Thoracic aorta (tissue), 2 donors: ENCODE measurements at places on chromosomes 5 and 9.

DNA sequence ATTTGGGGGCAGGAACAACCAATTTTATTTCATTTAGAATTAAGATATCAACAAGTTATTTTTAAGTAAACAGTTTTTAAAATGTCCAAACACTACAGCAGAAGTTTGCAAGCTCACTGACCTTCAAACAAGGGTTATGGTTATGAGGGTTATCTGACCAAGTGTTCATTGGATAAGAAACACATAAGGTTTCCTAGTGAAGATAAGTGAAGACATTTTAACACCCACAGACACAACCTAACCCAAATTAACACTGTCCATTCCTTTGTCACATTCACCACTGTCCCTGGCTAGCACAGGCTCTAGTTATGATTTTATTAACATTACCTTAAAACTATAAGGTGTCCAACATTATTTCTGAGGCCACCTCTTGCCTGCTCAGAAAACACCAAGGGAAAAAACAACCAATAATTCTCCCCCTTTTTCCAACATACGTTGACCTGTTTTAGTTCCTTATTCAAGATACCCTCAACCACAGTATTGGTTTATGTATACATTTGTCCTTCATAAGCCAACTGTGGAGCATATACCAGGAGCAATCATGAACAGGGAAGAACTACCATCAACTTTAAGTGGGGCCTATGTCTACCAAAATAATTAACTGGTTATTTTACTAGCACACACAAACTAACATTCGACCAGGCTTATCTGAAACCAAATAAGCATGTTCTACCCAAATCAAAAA, 4.0 kb downstream of the ETF1 start:
- DNase-seq = no peak

- DNase-seq = no peak
These were observed 79.6 kb downstream of the C9orf50 start for GRCh38 chr9:129541270-129541669.

- no peak for DNase-seq
These were observed 12.7 kb upstream of the GPR21 start for GRCh38 chr9:123020796-123021195.

DNA sequence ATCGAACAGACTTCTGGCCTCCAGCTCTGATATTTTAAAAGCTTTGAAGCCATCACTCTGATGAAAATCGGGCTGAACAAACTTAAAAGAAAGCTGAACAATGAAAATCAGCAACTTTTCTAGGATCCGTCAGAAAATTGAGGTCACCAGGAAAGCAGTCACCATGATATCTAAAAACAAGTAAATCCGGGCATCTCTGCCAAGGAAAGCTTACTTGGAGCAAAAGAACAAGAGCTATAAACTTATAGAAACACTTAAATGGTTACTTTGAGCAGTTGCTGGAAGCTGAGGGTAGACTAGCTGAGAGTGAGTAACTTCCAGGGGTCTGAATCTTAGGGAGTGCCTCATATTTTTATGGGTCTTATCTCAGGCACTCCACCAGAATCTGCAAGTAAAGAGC, 1043.0 kb upstream of the CDH18 start:
- no peak for DNase-seq
